Body of pancreas (tissue), 4 donors: ENCODE measurements at places on chromosomes 5 and 9. TPM values are rescaled to one million over a fixed set of nuclear protein-coding genes. Genes with fewer than 3 reads are reported as not detected.

MEF2C gene
- 7.0 TPM for total RNA-seq

TAF11L3 gene
- total RNA-seq = not detected

ELOVL7 gene
- 7.5 TPM for total RNA-seq

ARHGEF39 gene
- not detected for total RNA-seq

PDE6A gene
- not detected for total RNA-seq

NUTM2F gene
- not detected for total RNA-seq

OBP2A gene
- total RNA-seq = not detected

DNA sequence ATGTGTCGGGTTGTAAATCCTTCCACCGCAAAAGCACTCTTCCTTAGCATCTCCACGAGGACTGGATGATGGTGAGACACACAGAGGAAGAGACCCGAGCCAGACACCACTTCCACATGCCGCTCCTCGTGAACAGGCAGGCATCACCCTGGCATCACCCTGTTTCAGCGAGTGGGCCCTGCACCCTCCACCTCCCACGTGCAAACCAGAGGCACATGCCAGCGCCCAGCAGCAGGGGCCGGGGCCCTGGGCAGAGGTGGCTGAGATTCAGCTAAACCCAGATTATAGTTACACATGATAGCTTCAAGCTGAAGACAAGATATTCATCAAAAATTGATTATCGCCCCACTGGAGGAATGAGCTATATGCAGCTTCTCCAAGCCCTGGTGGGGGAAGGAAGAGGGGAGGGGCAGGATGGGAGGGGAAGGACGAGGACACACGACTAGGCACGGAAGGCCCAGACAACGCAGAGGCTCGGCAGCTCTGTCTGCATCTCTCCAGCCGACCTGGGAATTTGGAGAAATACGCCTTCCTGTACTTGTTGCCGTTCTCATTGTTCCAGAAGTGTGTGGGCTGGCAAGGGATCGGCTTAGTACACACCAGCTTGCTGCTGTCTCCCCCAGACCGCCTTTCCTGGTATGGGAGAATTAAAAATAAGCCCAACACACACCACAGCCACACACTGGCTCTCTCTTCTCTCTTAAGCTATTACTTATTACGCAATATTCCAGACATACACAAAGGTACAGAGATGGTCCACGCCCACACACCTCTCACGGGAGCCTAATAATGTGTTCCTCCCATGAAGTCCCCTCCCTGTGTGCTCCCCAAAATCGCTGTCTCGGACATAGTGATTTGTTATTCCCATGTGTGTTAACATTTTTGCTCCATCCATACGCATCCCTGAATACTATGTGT, 50.4 kb upstream of the ZNF354A start:
- no peak overlapping the region for H3K27ac ChIP-seq
- no peaks in the 10 kb centered on the region for H3K36me3 ChIP-seq
- peaks cover 17% of the 10 kb centered on the region for H3K4me1 ChIP-seq
- H3K27me3 ChIP-seq = no peaks in the 10 kb centered on the region
- no peak overlapping the region for H3K4me3 ChIP-seq

- no peaks in the 10 kb centered on the region for H3K27me3 ChIP-seq
- H3K27ac ChIP-seq = no peak overlapping the region
- no peak overlapping the region for H3K4me3 ChIP-seq
- H3K4me1 ChIP-seq = no peaks in the 10 kb centered on the region
These were observed 183.1 kb upstream of the C9orf72 start for GRCh38 chr9:27756418-27756817.

GRCh38 chr5:66329078-66329477, 185.0 kb downstream of the SREK1 start:
- no peaks in the 10 kb centered on the region for H3K27me3 ChIP-seq
- H3K4me3 ChIP-seq = no peak overlapping the region
- DNase-seq = no peak
- peaks cover 8% of the 10 kb centered on the region for H3K4me1 ChIP-seq
- H3K36me3 ChIP-seq = no peaks in the 10 kb centered on the region
- H3K27ac ChIP-seq = no peak overlapping the region

DNA sequence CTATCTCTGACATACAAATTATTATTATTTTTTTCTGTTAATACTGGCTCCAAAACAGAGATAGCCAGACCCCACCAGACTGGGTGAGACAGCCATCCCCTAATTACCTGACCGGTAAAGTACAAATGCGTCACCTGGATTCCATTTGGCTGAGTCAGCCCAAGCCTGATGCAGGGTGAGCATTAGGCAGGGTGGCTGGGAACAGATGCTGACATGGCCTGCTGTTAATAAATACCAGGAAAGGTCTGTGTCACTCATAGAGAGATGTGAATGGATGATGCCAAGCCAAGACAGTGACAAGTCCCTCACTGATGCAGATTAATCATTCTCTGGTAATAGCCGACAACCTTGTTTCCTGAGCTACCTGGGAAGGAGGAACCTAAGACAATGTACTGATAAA, 183.5 kb downstream of the TRIM32 start:
- H3K36me3 ChIP-seq = no peaks in the 10 kb centered on the region
- peak; percentile 61 for DNase-seq
- no peak overlapping the region for H3K4me3 ChIP-seq
- H3K4me1 ChIP-seq = peaks cover 7% of the 10 kb centered on the region

DNA sequence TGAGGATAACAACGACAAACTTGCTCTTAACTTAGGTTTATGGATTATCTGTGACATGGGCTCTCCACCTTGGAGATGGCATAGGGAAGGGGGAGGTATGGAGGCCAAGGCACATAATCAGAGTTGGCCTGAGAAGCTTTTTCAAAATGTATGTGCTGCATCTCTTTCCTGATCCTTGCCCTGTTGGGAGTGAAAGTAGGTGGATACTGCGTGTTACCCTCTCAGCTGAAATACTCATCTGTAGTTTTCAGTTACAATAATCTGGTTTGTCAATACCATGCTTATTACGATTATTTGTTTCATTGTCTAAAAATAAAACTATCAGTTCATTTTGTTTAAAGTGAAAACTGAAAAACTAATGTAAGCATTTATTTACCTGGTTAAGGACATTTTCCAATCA, 86.7 kb downstream of the SLC44A1 start:
- no peaks in the 10 kb centered on the region for H3K36me3 ChIP-seq
- H3K4me1 ChIP-seq = peaks cover 7% of the 10 kb centered on the region
- no peaks in the 10 kb centered on the region for H3K27me3 ChIP-seq
- no peak for DNase-seq
- H3K27ac ChIP-seq = no peak overlapping the region

GRCh38 chr9:86355814-86356213, 1.6 kb upstream of the TUT7 start:
- H3K36me3 ChIP-seq = no peaks in the 10 kb centered on the region
- H3K27me3 ChIP-seq = no peaks in the 10 kb centered on the region
- no peak overlapping the region for H3K27ac ChIP-seq
- no peak for DNase-seq
- peaks cover 28% of the 10 kb centered on the region for H3K4me1 ChIP-seq
- no peak overlapping the region for H3K4me3 ChIP-seq

- peaks cover 25% of the 10 kb centered on the region for H3K4me1 ChIP-seq
- H3K27me3 ChIP-seq = no peaks in the 10 kb centered on the region
- H3K36me3 ChIP-seq = no peaks in the 10 kb centered on the region
- H3K27ac ChIP-seq = peak overlapping the region; percentile 30
- H3K4me3 ChIP-seq = no peak overlapping the region
These were observed 17.8 kb downstream of the UNC13B start for GRCh38 chr9:35179347-35180280.

DNA sequence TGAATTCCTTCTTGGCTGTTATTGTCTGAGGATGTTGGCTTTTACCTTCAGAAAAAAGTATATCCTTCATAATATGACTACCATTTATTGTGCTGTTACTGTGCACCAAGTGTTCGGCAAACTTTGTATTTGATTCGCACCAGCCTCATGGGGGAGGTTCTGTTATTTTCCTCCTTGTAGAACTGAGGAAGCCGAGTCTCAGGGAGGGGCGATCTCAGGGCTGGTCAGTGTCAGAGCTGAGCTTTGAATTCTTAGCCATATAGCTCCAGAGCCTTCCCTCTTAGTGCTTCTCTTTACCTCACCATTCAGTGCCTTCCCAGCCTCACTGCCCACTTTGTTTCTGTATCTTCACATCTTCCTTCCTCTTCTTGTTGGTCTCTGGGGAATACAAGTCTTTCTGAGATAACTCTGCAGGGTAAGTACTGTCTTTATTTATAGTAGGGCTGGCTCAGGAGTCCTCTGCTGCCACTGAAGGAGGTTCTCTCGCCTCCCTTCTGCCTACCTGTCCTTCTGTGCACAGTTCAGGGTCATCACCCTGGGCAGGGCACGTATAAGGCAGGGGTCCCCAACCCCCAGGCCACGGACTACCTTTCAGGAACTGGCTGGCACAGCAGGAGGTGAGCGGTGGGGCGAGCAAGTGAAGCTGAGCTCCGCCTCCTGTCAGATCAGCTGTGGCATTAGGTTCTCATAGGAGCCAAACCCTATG, 48.4 kb downstream of the GALNT10 start:
- H3K27ac ChIP-seq = no peak overlapping the region
- DNase-seq = no peak
- no peaks in the 10 kb centered on the region for H3K36me3 ChIP-seq
- H3K4me3 ChIP-seq = no peak overlapping the region

DNA sequence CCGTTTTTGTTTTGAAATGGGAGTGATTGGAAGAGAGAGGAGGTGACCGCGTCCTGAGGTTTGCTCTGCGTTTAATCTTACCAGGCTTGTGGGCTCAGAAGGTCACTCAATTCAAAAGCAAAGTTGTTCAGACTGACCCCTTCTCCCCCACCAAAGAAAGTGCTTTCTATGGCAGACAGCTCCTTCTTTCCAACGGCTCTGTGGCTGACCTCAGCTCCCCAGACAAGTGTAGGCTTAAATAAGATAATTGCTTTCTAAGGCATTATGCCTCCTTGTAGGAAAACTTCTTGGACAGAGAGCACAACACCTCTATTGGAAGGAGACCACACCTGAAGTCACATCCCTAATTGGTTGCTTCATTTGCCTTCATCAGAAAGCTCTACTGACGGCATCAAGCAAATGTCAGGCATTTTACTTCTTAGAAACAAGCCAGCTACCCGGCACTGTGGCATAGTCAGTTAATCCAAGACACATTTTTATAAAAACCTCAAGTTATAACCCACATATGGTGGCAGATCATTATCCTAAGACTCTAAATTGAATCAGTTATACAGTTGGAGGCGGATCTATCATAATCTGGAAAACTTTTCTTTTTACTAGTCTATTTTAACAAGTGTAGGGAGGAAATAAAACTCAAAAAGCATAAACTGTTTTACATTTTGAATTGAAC, 94.9 kb downstream of the TMEM174 start:
- H3K36me3 ChIP-seq = no peaks in the 10 kb centered on the region
- no peak for DNase-seq
- H3K27me3 ChIP-seq = no peaks in the 10 kb centered on the region
- no peaks in the 10 kb centered on the region for H3K4me1 ChIP-seq
- no peak overlapping the region for H3K27ac ChIP-seq

DNA sequence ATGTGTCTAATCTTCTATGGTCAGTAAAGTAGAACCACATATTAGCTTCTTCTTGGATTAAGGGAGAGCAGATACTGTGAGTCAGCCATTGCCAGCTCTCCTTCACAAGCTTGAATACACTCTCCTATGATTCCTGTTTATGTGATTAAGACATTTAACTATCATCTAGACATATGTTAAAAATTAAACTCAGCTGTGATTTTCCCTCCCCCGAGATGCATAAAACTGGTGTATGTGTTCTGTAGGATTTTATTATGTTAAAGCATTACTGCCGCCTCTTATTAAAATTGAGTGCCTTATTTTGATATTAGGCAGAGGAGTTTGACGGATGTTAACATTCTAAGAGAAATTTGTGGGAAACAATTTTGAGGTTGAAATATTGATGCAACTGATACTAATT, 114.6 kb downstream of the ACTBL2 start:
- no peaks in the 10 kb centered on the region for H3K27me3 ChIP-seq
- no peak overlapping the region for H3K27ac ChIP-seq
- no peak for DNase-seq
- no peaks in the 10 kb centered on the region for H3K36me3 ChIP-seq
- no peaks in the 10 kb centered on the region for H3K4me1 ChIP-seq
- no peak overlapping the region for H3K4me3 ChIP-seq

DNA sequence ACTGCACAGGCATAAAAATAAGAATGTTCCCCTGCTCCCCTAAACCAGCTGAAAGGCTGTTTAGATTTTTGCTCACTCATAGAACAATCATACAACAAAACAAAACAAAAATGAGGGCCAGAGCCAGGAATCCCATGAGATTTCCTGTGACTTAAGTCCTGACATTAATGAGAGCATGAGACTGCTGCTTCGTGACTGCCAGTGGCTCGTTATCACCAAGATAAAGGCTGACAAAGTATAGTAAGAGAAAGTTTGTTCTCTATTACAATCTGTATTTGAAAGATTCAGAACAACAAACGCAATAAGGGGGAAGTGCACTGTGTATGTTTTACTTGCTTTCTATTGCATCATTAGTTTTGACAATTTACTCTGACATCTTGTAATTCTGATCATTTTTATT, 837.1 kb upstream of the C9orf72 start:
- no peaks in the 10 kb centered on the region for H3K4me1 ChIP-seq
- no peaks in the 10 kb centered on the region for H3K27me3 ChIP-seq
- no peak for DNase-seq
- H3K36me3 ChIP-seq = no peaks in the 10 kb centered on the region
- no peak overlapping the region for H3K27ac ChIP-seq

DNA sequence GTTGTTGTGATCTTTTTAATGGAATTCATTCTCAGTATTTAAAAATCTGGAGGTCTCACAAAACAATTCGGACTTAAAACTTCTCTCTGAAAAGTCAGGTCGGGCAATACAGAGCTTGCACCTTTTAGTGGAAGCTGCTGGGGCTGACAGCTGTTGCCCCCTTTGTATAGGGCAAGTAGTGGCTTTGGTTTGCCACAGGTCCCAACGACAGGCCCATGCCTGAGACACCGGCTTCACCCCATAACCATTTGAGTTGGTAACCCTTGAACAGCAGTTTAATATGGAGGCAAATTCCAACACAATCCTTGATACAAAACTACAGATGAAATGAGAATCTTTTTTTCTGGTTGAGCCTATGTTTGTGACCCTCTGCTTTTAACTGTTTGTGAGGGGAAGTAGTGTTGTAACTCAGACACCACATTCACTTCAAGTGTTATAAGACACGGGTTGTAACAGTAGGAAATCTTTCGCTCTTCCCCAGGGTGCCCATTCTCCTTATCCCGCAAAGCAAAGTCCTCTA, 752 bp upstream of the GLRX start:
- H3K4me1 ChIP-seq = peaks cover 26% of the 10 kb centered on the region
- DNase-seq = no peak
- peak overlapping the region; percentile 84 for H3K27ac ChIP-seq
- no peaks in the 10 kb centered on the region for H3K27me3 ChIP-seq

DNA sequence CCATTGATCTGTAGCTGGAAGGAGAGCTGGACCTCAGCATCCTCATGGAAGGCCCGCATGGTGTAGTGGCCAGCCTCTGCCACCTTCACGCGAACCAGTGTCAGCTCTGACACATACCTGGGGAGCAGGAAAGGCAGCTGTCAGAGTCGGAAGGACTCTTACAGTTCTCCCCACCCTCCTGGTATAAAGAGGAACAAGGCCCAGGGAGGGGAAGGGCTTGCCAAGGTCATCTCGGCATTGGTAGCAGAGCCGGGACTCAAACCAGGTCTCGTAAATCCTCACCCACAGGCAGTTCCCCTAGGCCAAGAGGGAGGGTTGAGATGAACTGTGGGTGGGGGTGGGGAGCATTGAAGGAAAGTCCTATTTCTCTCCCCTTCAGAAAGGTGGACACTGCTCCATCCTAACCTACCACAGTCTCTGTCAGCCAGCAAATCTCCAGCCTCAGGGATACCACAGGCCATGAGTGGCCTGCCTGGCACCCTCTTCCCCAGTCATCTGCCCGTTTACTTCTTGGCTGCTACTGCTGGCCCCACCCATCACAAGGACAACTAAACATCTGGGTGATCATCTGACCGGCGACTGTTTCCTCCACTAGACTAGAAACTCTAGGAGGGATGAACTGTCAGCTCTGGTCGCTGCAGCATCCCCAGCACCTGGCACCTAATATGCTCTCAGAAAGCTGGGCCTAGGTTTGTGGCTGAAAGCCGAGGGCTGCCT, 23.5 kb downstream of the PDGFRB start:
- H3K27ac ChIP-seq = no peak overlapping the region
- H3K27me3 ChIP-seq = no peaks in the 10 kb centered on the region
- peaks cover 12% of the 10 kb centered on the region for H3K4me1 ChIP-seq
